ENCODE measurements at places on chromosomes 2 and 18. TPM values are rescaled to one million over a fixed set of nuclear protein-coding genes. Genes with fewer than 3 reads are reported as not detected.
A peak's percentile ranks its signal among the peaks of the same experiment; 100 is the strongest.

The IMPA2 gene
- total RNA-seq: 446 TPM

DNA sequence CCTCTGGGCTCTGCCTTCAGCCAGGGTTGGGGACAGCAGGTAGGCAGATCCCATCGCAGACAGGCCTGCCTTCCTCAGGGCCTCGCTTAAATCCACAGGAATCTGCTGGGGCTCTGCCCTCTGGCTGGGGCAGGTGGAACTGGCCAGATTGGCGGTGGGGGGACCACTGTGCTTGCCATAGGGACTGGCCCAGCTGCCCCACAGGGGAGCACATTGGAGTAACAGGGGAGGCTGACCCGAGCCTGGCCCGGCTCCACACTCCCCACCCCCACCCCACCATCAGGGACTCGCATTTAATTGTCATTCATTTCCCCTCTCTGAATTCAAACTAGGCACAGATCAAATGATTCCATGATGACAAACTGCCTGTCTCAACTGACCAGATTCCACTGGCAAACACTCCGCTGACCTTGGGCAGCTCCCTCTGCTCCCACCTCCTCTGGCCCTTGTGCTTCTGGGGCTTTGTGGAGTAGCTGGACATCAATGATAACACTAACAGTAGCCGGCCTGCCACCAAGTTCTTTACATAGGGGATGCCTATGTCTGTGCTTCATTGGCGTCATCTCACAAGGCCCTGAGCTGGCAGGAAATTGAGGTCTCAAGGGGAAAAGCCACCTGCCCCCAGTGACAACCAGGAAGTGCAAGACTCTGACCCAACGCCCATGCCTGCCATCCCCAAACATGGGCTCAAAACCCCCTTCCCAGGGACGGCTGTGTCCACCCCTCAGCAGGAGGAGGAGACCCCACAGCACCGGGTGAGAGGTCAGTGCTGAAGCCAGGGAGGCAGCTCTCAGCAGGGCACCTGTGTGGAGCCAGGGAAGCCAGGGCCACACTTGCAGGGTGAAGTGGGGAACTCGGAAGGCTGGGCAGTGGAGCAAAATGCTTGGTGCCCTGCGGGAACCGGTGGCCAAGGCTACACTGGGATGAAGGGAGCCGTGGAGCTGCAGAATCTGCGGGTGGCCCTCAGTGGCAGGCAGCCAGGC is 2.1 kb upstream of the B3GNT7 start:
- no peak for DNase-seq
- peaks cover 42% of the 10 kb centered on the region for H3K4me1 ChIP-seq
- no peak overlapping the region for H3K4me3 ChIP-seq
- no peaks in the 10 kb centered on the region for H3K27me3 ChIP-seq

GRCh38 chr18:28114472-28114871 is 62.5 kb downstream of the CDH2 start:
- H3K27me3 ChIP-seq: no peaks in the 10 kb centered on the region
- no peaks in the 10 kb centered on the region for H3K36me3 ChIP-seq
- DNase-seq: no peak
- no peaks in the 10 kb centered on the region for H3K4me1 ChIP-seq

- no peaks in the 10 kb centered on the region for H3K4me1 ChIP-seq
- H3K36me3 ChIP-seq: no peaks in the 10 kb centered on the region
- DNase-seq: no peak
- no peak overlapping the region for H3K4me3 ChIP-seq
- no peaks in the 10 kb centered on the region for H3K27me3 ChIP-seq
Measured at GRCh38 chr2:151668737-151669136, 65.5 kb downstream of the NEB start.

DNA sequence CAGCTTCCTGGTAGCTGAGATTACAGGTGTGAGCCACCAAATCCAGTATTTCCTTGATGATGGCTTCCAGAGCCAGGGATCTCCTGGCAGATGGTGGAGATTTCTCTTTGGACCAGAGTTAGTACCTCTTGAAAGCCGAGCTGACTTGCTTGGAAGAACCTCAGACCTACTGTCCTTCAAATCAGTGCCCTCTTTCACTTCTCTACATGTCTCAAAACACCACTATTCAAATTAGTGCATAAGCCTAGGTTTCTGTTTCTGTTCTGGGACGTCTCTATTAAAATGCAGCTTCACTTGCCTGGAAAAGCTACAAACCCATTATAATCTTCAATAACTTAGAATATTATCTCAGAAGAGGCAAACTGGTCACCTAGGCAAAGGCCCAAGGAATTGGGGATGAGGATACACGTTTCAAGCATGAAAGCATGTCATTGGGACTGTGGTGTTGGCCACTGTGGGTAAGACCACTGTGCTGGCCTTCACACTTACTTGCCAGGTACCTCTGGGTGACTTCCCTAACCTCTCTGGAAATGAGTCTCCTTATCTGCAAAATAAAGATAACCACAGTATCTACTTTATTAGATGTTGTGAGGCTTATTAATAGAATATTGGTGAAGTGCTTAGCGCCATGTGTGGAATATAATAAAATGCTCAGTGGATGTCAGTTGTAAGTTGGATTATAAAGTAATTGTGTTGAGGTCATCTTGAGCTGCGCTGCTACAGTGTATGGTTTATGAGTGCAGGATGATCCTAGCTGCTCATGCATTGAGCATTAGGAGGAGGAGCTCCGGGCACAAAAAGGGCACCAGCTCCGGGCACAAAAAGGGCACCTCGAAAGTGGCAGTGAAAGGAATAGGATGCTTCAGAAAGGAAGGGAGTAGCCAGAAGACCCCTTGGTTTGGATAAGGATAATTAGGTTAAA is 84.5 kb downstream of the DOCK10 start:
- no peak for DNase-seq
- H3K27ac ChIP-seq: no peak overlapping the region
- no peaks in the 10 kb centered on the region for H3K4me1 ChIP-seq
- H3K27me3 ChIP-seq: no peaks in the 10 kb centered on the region

GRCh38 chr2:177758591-177759371 is 313.8 kb downstream of the PDE11A start:
- no peaks in the 10 kb centered on the region for H3K27me3 ChIP-seq
- H3K4me3 ChIP-seq: no peak overlapping the region
- H3K36me3 ChIP-seq: no peaks in the 10 kb centered on the region

The SLC4A5 gene
- total RNA-seq: 8.3 TPM

The CXCR4 gene
- 0.33 TPM for total RNA-seq

DNA sequence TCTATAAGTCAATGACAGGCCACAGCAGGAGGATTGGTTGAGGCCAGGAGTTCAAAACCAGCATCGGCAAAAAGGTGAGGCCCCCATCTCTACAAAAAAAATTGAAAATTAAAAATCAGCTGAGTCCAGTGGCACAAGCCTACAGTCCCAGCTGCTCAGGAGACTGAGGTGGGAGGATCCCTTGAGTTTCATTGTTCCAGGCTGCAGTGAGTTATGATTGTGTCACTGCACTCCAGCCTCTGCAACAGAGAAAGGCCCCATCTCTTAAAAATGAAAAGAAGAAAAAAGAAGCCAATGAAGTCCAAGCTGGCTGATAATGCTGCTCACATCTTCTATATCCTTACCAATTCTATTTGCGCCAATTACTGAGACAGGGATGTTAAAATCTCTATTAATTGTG is 39.1 kb downstream of the MRPS5 start:
- no peak overlapping the region for H3K4me3 ChIP-seq
- H3K4me1 ChIP-seq: no peaks in the 10 kb centered on the region
- H3K27ac ChIP-seq: no peak overlapping the region
- no peak for DNase-seq
- H3K27me3 ChIP-seq: no peaks in the 10 kb centered on the region

The MROH2A gene
- not detected for total RNA-seq

- no peak for DNase-seq
- H3K27ac ChIP-seq: no peak overlapping the region
- no peaks in the 10 kb centered on the region for H3K27me3 ChIP-seq
- H3K4me1 ChIP-seq: no peaks in the 10 kb centered on the region
- no peak overlapping the region for H3K4me3 ChIP-seq
- no peaks in the 10 kb centered on the region for H3K36me3 ChIP-seq
Measured at GRCh38 chr18:39752351-39752750, 2186.8 kb upstream of the CELF4 start.

The ELOA2 gene
- total RNA-seq: not detected

The FHL2 gene
- 21.8 TPM for total RNA-seq

DNA sequence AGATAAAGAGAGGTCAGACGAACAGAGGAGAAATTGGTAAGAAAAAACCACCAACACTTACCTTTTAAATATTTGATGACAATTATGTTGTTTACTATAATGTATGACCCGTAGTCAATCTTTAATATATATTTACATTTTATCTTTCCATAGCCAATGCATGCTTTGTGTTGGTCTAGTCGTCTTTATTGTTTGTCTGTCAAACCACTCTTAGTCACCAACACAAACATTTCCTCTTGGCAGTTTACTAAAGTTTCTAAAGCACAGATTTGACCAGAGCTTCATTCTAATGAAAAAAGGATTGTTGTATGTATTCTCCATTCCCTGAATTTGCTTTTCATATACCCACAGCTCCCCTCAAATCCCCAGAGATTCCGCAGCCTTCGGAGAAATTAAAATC is 784.7 kb upstream of the PIK3C3 start:
- no peaks in the 10 kb centered on the region for H3K4me1 ChIP-seq
- no peaks in the 10 kb centered on the region for H3K36me3 ChIP-seq
- H3K27ac ChIP-seq: no peak overlapping the region
- DNase-seq: no peak
- no peaks in the 10 kb centered on the region for H3K27me3 ChIP-seq

DNA sequence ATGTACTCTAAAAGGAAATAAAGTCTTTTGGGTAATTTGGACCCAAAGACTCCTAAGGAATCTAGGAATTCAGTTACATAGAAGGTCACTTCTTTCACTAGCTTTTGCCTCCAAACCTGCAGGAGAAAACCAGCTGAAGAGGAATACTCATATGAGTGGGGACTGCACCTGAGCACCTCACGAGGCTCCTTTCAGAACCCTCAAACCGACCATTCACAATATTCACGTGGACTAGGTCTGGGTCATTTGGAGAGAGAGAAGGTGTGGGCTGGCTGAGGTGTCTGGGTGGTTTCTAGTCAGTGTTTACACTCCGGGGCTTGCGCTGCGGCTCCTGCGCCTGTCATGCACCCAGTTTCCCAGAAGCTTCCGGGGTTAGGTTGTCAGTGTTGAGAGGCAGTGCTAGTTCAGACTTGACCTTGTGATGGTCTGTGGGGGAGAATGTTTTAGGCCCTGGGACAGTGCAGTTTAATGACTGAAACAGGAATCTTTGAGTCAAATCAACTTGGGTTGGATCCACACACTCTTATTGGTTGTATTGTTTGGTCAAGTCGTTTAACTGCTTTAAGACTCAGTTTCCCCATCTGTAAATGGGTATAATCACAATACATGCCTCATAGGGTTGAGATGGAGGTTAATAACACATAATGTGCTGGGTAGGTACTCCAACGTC is 78.4 kb downstream of the LIMS1 start:
- no peaks in the 10 kb centered on the region for H3K36me3 ChIP-seq
- no peak overlapping the region for H3K4me3 ChIP-seq
- no peak overlapping the region for H3K27ac ChIP-seq
- peaks cover 40% of the 10 kb centered on the region for H3K4me1 ChIP-seq

- H3K36me3 ChIP-seq: no peaks in the 10 kb centered on the region
- DNase-seq: peak; percentile 29
- no peaks in the 10 kb centered on the region for H3K27me3 ChIP-seq
- H3K27ac ChIP-seq: no peak overlapping the region
Measured at GRCh38 chr2:201883606-201884369, 77.5 kb downstream of the CDK15 start.

DNA sequence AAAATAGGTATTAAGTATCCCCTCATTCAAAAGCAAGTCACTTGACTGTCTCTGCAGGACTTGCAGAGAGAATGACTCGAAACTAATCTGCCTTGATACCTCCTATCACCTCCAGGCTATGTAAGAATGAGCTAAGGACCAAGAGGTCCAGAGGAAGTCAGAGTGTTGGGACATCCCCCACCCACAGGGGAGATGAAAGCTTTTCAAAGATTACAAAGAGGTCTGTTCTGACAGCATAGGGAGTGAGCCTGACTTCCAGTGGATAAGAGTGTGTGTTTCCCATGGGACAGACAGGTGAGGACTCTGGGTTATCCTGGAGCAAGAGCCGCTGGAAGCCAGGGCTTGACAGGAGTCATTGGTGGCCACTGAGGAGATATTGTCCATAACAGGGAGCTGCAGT is 85.0 kb upstream of the TACR1 start:
- DNase-seq: no peak
- H3K27ac ChIP-seq: no peak overlapping the region
- no peak overlapping the region for H3K4me3 ChIP-seq
- no peaks in the 10 kb centered on the region for H3K4me1 ChIP-seq

The GREB1L gene
- total RNA-seq: 3.0 TPM

- H3K4me1 ChIP-seq: no peaks in the 10 kb centered on the region
- H3K27ac ChIP-seq: no peak overlapping the region
- no peaks in the 10 kb centered on the region for H3K27me3 ChIP-seq
- no peaks in the 10 kb centered on the region for H3K36me3 ChIP-seq
Measured at GRCh38 chr2:17798338-17798737, 17.9 kb upstream of the MSGN1 start.

DNA sequence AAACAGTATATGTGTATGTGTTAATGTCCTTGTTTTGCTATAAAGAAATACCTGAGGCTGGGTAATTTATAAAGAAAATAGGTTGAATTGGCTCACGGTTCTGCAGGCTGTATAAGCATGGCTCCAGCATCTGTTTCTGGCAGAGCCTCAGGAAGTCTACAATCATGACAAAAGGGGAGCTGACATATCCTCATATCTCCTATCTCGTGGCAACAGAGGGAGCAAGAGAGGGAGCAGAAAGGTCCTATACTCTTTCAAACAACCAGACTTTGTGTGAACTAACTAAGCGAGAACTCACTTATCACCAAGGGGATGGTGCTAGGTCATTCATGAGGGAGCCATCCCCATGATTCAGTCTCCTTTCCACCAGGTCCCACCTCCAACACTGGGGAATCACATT is 13.0 kb downstream of the CALCRL start:
- no peaks in the 10 kb centered on the region for H3K4me1 ChIP-seq
- H3K4me3 ChIP-seq: no peak overlapping the region
- H3K27ac ChIP-seq: no peak overlapping the region
- H3K36me3 ChIP-seq: no peaks in the 10 kb centered on the region
- no peaks in the 10 kb centered on the region for H3K27me3 ChIP-seq

GRCh38 chr2:164252568-164253287 is 368.6 kb downstream of the GRB14 start:
- H3K4me3 ChIP-seq: no peak overlapping the region
- no peak for DNase-seq
- no peaks in the 10 kb centered on the region for H3K4me1 ChIP-seq
- no peaks in the 10 kb centered on the region for H3K27me3 ChIP-seq

GRCh38 chr2:100539221-100539620 is 23.6 kb upstream of the PDCL3 start:
- H3K27ac ChIP-seq: no peak overlapping the region
- no peaks in the 10 kb centered on the region for H3K36me3 ChIP-seq
- H3K4me3 ChIP-seq: no peak overlapping the region
- DNase-seq: no peak
- no peaks in the 10 kb centered on the region for H3K27me3 ChIP-seq

GRCh38 chr18:9835825-9836224 is 49.9 kb upstream of the TXNDC2 start:
- H3K4me3 ChIP-seq: no peak overlapping the region
- H3K27ac ChIP-seq: no peak overlapping the region

- DNase-seq: peak; percentile 10
- no peaks in the 10 kb centered on the region for H3K36me3 ChIP-seq
- no peaks in the 10 kb centered on the region for H3K4me1 ChIP-seq
- H3K4me3 ChIP-seq: no peak overlapping the region
- no peaks in the 10 kb centered on the region for H3K27me3 ChIP-seq
Measured at GRCh38 chr2:239274391-239275043, 126.3 kb downstream of the HDAC4 start.

GRCh38 chr2:200177971-200178911 is 128.3 kb upstream of the SPATS2L start:
- no peaks in the 10 kb centered on the region for H3K27me3 ChIP-seq
- H3K27ac ChIP-seq: no peak overlapping the region
- DNase-seq: peak; percentile 50

- H3K27ac ChIP-seq: no peak overlapping the region
- no peak overlapping the region for H3K4me3 ChIP-seq
- H3K4me1 ChIP-seq: peaks cover 25% of the 10 kb centered on the region
- no peak for DNase-seq
- no peaks in the 10 kb centered on the region for H3K36me3 ChIP-seq
Measured at GRCh38 chr18:72868585-72869225, 918 bp upstream of the NETO1 start.
